HS-27A (cell line): ENCODE measurements at places on chromosomes 1 and 21.

DNA sequence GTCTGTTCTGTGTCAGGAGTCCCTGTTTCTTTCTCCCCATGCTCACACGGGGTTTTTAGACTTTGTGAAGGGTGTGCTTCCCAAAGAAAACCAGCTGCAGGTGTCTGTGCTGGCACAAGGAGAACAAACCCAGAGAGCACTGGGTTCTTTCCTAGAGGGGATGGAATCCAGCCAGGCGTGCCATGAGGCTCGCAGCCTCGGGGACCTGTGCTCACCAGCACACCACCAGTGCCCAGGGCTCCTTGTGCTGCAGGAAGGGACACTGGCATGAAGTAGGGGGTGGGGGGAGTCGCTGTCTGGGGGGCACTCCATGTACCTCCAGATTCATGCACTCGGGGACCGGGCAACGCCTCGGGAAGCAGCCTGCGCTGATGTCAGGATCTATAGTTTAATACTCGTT, 57.9 kb downstream of the AGPAT3 start:
- no peak for DNase-seq

DNA sequence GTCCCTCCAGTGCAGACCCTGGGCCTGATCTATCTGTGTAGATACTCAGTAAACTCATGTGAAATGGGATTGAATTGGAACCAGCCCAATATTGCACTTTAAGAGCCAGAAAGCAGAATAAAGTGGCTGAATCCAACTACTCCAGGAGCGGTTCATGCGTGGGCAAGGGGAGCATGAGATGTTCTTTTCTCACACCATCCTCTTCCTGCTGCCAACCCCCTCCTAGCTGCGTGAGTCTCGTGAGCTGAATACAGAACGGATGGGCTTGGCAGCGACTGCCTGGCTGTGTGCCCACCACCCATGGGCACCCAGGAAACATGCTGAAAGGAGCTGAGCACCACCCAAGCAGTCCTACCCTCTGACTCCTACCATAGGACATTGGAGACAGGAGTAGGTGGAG, 128.3 kb downstream of the ELAVL4 start:
- DNase-seq: no peak

DNA sequence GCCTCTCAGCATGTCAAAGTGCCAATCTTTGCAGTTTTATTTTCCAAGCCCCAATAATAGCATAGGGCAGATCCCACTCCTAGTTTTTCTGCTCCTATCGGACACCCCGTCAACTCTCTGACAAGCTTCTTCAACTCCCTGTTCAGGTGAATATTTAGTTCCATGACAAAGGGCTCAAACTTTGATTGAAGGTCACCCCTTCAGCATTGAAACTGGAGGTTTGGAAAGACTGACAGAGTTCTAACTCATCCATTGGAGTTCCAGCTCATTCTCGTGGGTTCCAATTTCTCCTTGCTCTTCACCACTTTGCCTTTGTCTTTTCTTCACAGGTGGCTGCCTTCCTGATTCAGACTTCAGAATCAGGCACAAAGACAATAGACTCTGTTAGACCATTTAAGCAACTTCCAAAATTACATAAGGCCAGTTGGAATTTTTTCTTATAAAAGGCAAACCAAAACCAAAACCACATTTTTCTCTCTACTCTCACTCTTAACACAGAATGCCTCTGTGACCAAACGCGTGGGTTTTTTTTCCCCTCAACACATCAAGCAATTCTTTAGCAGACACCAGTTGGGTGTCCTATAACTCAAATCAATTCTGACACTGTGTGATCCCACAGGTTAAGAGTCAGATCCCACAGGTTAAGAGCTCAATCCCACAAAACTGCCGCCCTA, 169.3 kb upstream of the USP25 start:
- DNase-seq: no peak

GRCh38 chr1:166353213-166353612, 186.4 kb upstream of the FAM78B start:
- DNase-seq: no peak

DNA sequence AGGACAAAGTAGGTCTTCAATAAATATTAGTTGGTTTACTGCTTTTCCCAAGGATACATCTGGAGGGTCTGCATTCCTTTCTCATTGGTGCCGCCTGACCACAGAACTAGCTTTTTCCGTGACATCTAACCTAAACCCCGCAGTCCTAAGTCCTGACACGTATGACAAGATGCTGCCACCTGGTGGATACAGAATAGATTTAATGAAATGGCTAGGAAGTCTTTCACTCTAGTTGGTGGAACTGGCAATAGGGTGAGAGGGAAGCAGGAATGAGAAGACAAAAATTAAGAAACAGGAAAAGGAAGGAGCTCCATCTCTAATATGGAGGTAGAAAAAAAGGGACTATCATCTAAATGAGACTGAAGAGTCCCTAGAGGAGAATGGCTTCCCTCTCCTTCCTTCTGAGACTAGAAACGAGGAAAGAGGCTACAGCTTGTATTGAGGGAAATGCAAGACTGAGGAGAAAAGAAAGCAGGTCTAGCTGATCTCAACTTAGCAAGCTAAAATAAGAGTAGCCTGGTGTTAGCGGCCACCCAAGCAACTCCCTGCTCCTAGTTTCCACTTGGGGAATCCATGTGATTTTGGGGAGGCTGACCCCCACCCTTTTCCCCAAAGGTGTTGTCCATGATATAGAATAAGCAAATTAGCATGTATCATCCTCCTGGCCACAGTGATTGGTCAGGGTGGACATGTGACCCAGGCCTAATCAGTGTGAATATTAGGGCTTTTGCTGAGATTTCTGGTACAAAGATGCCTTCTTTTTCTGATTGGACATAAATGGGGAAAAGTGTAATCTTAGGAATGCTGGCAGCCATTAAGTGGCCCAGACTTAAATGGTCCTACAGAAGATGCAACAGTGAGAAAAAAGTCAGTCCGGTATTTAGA, 5.9 kb downstream of the RFX5 start:
- peak; percentile 51 for DNase-seq

- peak; percentile 85 for DNase-seq
These were observed 87.9 kb downstream of the RIPK4 start for GRCh38 chr21:41678924-41679318.

DNA sequence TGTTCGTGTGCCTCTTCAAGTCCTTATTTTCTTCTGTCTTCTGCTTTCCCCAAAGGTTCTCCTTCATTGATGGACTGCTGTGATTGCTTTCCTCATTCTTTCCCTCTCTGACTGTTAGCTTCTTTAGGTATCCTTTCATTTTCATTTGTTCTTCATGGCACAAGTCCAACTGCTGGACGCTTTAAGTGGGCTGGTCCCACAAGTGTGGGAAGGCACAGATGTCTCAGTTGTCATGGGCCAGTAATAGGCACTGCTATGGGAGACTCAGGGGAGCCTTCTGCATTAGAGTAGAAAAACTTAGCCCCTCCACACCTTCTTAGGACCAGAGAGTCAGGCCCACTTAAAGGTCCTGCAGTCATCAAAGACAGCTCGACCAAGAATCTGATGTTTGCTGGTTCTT, 122.3 kb upstream of the C1orf105 start:
- DNase-seq: no peak

DNA sequence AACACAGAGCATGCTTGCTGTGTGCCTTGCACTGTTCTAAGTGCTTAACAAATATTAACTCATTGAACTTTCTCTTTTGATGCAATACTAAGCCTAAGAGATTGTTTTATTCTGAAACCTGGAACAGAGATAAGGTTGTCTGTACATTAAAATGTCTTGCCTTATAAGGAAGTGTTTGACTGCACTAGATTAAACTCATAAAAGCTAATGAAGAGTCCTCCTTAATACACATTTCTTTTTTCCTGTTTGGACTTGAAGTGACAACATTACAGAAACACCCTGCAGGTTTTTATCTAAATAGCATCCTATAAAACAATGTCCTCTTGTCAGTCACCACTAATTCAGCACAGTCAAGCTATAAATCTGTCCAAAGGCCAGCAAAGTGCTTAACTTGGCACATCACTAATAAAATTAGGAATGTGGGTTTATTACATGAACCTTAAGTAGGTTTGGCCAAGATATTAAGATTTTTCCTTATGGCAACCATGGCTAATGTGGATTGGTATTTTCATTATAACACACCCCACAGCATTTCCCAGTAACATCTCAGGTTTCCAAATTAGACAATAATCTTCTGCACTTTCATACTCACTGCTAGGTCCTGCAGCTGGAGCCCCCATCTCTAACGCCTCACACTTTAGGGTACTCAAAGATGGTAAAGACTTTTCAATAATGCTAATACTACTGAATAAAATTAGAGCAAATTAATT, 389.7 kb downstream of the LMO4 start:
- DNase-seq: no peak

GRCh38 chr1:65717815-65718454, 74.8 kb upstream of the PDE4B start:
- peak; percentile 43 for DNase-seq

DNA sequence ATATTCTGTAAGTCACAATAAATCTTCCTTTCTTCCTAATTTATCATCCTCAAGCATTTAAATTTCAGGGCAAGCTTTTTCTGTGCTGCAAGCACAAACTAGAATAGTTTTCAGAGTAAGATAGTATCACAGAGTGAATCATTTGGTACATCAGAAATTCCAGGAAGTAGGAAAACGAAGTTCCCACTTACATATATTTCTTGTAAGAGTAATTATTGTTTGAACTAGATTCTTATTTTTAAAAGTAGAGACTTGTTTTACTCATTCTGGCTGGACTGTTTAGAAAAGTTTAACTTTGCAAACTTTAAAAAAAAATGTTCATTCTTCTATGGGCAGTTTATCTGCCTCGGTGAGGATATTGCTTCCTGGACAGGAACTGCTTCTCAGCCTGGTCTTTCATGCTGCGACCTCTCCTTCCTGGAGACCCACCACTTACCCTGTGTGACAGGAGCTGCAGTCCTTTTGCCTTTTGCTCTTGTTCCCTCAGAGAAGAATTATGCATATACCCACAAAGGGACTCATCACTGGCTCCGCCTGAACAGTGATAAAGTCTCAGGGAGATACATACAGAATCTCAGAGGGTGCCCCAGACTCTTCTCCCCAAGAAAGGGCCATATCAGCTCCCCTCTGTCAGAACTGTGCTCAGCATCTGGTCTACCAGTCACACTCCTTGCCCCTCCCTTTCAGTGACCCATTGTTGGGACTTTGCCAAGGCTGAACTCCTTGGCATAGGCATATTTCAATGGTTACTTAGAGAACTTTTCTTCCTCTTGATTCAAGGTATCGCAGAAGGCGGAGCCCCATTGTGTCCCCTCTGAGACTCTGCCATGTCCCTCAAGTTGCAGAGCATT, 102.7 kb upstream of the CD55 start:
- no peak for DNase-seq

DNA sequence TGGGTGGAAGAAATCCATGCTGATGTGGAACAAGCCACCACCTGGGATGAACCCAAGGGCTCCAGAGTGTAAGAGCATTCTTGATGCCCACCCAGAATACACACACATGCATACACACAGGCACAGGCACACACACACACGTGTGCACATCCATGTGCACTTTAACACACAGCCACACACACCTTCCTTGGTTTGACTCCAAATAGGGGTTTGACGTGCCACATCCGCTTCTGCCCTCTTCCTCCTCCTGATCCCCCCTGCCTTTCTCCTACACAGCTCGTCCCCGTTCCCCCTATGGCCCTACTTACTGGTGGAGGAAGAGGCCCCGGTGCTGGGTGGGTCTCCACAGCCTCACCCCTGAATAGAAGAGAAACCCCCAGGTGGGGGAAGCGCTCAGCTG, 16.0 kb downstream of the SPATA21 start:
- DNase-seq: no peak

GRCh38 chr1:28936094-28936493, 21.7 kb downstream of the EPB41 start:
- DNase-seq: no peak

DNA sequence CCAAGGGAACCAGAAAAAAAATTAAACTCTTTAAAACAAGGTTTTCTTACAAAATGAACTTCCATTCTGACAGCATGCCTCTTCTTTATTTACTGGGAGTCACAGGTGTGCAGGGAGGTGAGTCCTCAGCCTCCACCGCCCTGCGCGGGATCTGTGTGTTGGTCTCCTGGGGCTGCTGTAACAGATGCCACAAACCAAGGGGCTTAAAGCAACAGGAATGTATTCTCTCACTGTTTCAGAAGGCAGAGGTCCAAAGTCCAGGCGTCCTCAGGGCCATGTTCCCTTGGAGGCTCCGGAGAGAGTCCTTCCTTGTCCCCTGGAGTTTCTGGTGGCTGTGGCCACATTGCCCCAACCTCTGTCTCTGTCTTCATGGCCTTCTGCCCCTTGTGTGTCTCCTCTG, 123.6 kb upstream of the C1orf174 start:
- DNase-seq: no peak

- DNase-seq: no peak
These were observed 33.7 kb downstream of the RAB3B start for GRCh38 chr1:51956528-51957509.

- DNase-seq: no peak
These were observed 19.9 kb downstream of the ACTN2 start for GRCh38 chr1:236706183-236706582.

- no peak for DNase-seq
These were observed 120.7 kb downstream of the SMYD2 start for GRCh38 chr1:214401666-214402065.
